ENCODE measurements at places on chromosomes 5 and 9.

- DNase-seq = no peak
Observed at GRCh38 chr5:170330568-170331054, 33.0 kb upstream of the LCP2 start.

DNA sequence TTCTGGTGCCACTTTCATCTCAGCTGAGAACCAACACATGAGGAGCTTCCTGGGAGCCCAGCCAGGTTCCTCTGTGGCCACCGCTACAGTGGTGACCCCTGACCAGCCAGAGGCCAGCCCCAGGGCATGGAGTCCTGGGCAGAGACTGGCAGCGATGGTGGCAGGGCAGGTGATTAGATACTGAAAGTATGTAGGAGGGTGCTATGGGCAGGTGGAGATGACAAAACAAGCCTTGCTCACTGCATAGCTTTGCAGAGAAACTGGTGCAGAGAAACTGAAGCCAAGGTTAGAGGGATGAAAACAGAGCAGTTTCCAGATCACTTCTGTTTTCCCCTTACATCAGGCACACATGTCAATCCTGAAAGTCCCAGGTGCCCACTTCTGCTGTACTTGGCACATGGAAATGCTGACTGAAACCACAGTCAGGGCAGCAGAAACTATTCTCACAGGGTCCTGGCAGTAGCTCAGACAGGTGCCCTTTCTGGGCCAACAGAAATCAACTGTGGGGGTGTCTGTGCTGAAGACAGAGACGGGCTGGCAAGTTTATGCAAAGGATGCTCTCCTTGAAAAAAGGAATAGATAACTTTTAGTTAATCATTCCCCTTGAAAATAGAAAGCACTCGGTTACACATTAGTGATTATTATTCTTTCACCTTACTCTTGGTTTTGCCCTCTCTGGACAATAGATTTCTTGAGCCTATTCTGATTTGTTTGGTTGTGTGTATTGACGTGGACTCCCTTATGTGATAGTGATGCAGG, 90.3 kb downstream of the ANKRD55 start:
- DNase-seq = no peak

DNA sequence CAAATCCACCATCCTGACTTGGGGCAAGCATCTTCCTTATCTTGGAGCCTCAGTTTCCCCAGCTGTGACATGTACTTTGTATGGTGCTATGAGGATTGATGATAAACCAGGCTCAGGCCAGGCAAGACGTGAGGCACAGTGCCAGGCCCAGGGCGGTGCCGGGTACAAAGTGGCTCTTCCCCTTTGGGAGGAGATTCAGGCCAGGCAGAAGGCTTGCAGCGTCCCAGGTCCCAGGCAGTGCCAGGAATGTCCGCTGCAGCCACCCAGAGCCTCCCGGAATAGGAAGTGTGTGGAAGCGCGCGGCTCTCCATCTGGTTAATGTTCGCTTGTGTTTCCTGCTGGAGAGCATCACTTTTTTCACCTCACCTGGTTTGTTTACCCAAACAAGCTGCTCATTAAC, 12.6 kb upstream of the DENND1A start:
- DNase-seq = no peak

- DNase-seq = no peak
Observed at GRCh38 chr9:119487118-119487827, 118.0 kb upstream of the BRINP1 start.

Measured in astrocyte of the hippocampus (primary cell).